ENCODE measurements at places on chromosomes 2 and 18.

DNA sequence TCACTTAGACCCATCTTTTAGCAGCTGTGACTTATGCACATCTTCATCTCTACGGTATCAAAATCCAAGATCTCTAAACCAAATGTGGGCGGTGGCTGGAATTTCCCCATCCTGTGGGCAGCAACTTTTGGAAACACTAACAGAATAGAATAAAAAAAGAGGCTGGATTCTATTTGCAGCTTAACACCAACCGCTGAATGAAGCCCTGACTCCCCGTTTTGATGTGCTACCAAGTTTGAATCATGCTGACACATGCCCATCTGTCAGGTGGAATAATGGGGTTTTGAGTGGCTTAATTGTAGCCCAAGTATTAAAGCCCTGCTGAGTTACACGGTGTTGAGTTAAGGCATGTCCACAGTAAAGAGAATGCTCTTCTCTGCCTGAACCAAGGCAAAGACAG, 165.2 kb downstream of the MTCL1 start:
- DNase-seq, result no peak

DNA sequence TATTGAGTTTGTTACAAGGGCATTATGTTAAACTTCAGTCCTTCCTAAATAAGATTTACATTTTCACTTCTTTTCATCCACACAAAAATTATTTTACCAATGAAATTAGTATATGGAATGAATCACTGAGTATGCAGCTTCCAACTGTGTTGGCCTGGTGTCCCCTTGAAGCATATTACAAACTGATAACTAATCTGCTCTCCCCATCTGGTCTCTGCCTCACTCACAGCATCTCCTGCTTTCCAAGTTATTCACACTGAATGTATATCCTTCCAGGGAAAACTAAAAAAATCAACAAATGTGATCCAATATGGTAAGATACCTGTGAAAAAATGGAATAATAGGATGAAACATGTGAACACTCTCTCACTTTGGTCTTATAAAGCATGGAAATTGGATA, 90.0 kb upstream of the NYAP2 start:
- no peak for DNase-seq

GRCh38 chr2:16239296-16239850, 299.0 kb downstream of the MYCN start:
- no peak for DNase-seq

DNA sequence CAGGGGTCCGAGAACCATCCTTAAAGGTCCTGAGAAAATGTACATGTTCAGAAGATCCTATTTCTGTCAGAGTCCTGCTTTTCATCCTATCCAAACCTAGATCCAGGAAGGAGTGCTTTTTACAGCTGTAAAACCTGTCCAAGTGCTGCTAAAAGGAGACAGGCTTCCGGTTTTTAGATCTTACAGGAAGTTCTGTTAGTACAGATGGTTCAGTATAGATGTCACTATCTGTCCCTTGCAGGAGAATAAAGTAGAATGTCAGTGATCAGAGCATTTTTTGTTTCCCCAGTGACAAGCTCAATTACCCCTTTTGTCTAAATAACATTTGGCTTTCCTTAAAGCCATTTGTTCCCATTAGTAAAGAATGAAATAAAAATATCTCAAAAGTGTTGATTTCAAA, 98.3 kb downstream of the NRP2 start:
- no peak for DNase-seq

GRCh38 chr2:241760301-241760771, 16.3 kb upstream of the GAL3ST2 start:
- DNase-seq, result no peak

- no peak for DNase-seq
Measured at GRCh38 chr2:54341656-54342055, 85.6 kb upstream of the TSPYL6 start.

DNA sequence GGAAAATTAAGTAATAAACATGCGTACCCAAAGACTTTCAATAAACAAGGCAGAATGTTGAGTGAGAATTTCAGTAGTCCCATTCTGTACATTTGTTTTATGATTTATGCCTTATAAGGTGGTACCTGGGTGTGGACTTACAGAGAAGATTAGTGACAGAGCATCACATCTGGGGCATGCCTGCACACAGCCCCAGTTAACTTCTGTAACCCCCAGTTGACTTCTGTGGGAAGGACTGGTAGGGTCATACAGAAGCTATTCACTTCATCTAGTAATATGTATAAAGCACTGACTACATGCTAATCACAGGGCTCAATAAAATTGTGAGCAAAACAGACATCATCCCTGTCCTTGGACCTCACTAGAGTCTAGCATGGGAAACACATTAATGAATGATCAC, 16.1 kb downstream of the MREG start:
- DNase-seq, result no peak

GRCh38 chr18:21996351-21996826, 173.0 kb upstream of the GATA6 start:
- DNase-seq, result no peak

DNA sequence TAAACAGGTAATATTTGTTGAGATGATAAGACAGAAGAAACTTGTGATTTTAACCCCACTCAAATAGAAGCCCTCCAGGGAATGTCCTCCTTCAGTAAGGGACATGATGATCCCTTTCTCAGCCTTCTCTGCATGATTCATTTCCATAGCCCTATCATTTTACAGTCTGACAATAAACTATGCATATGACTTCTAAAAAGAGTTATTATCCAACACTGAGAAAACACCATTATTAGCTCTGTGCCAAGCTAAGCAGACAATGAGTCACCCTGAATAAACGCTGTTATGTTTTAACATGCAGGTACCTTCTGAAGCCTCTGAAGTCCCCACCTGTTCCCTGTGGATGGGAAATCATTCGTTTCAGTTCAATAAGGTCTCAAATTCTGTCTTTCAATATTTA, 54.7 kb downstream of the DTNB start:
- peak; percentile 73 for DNase-seq

GRCh38 chr2:35503738-35504199, 851.8 kb upstream of the CRIM1 start:
- no peak for DNase-seq

GRCh38 chr18:40565805-40566509, 1389.1 kb upstream of the PIK3C3 start:
- DNase-seq, result no peak

DNA sequence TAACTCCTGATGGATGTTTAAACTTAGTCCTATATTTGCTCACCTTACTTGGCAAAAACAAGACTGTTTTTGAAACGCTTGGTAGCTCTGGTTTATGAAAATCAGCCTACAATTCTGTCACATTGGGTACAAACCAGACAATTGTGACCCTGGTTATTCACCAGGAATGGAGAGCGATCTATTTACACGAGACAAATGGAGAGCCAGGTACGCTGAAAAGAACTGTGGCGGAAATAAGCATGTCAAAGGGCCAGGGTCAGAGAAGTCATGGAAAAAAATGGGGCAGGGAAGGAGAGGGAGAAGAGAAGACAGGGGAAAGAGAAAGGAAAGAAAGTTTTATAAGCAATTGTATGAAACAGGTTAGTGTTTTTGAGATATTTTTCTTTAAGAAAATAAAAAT, 119.5 kb upstream of the ZFP36L2 start:
- no peak for DNase-seq

All from fibroblast of skin of right biceps (primary cell).